Immature natural killer cell (primary cell): ENCODE measurements at places on chromosomes 16 and 17.

DNA sequence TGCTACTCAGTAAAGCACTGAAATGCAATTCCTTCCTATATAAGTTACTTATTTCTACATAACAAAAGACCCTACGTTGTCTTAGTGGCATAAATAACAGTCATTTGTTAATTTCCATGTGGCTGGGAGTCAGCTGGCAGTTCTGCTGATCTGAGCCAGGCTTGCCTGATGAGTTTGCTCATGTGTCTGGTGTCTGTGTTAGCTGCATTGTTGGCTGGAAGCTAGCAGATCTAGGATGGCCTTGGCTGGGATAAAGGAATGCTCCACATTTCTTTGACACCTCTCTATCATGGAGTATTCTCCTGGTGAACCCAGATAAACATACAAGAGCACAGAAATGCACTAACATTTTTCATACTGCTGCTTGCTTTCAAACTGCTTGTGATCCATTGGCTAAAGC, 264.4 kb upstream of the MON1B start:
- DNase-seq, result no peak

- DNase-seq, result no peak
Measured at GRCh38 chr16:66462912-66463311, 35.8 kb downstream of the BEAN1 start.

- no peak for DNase-seq
Measured at GRCh38 chr16:35749253-35750141, 2290.1 kb downstream of the TP53TG3F start.

- no peak for DNase-seq
Measured at GRCh38 chr16:68349838-68350410, 39.1 kb downstream of the PRMT7 start.

DNA sequence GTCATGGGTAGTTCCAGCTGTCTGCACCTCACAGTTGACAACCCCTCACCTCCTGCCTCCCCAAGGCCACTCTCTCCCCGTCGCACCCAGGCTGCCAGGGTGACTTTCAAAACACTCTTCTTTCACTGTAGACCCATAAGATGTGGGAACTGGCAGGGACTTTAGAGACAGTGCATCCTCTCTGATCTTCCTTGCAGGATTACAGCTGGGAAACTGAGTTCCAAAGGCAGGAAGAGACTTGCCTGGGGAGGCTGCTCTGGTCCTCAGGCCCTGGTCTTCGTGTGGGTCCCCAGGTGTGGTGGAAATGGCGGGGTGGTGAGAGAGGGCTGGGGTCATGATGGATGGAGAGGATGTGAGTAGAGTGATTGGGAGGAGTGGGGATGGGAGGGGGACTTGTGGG, 21.9 kb upstream of the NKD1 start:
- no peak for DNase-seq

GRCh38 chr17:61387011-61387410, 12.6 kb upstream of the TBX2 start:
- DNase-seq, result no peak
